ENCODE measurements at places on chromosomes 13 and 19.

DNA sequence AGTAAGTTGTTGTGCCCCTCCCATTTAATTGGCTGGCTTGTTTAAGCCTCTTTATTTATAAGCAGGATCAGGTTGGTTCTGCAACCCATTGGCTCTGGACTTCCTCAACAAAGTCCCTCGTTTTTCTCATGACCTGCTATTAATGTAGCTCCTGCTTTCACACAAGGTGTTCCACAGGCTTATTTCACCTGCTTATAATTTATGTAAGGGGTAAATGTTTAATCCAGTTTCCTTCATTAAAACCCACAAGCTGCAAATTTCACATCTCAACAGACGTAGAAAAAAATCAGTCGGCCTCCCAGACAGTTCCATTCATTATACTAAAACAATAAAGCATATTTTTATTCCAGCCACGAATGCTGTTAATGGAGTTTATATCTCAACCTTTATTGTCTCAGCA is 86.1 kb downstream of the TBC1D4 start:
- no peak for DNase-seq

DNA sequence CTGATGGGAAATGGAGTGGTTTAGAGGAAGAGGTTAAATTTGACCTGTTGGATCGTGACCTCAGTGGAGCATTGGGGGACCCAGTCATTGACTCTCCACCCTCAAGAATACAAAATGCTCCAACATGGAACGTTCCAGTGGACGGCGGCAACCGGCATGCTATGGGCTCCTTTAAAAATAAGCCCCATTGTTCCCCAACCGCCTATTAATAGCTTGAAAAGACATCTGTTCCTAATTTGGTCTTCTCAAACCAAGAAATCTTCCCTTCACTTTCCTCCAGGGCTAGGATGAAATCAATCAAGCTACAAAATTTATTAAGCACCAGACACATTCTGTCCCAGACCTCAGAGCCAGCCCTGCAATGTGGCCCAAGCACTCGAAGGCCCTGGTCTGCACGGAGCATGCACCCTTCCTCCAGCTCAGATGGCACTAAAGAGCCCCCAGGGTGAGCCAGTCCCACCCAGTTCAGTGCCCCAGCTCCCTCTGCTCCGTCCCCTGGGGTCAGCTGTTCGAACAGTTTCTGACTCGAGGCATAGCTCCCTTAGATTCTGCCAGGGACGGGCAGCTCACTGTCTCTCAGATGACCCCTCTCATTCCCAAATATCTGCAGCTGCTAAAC is 22.5 kb upstream of the VSTM2B start:
- no peak for DNase-seq

GRCh38 chr13:20546556-20546955 is 20.4 kb upstream of the IFT88 start:
- no peak for DNase-seq

DNA sequence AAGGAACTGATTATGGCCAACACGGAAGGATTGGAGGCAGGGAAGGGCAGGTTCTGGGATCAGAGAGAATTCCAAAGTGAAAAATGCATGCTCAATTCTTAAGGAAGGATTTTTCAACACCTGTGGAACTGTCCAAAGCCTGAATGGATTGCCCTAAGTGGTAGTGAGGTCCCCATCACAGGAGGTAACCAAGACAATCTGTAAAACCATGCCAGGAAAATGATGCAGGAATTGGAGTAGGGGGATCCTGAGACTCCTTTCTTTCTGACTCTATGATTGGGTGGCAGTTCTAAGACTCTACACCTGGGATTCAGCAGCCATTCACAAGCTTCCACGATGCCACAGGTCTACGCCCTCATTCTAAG is 56.5 kb upstream of the ZNRF4 start:
- DNase-seq = no peak
